Hindlimb muscle (tissue), 1 donor: ENCODE measurements at places on chromosomes 16 and 17.

GRCh38 chr17:32684087-32684958 is 192.6 kb downstream of the MYO1D start:
- DNase-seq, result no peak

- DNase-seq, result no peak
These were observed 20.1 kb downstream of the GPRC5B start for GRCh38 chr16:19864566-19864965.

GRCh38 chr16:51636920-51637769 is 486.1 kb upstream of the SALL1 start:
- no peak for DNase-seq

- DNase-seq, result no peak
These were observed 247.8 kb downstream of the ENGASE start for GRCh38 chr17:79322211-79323123.

- no peak for DNase-seq
These were observed 72.9 kb downstream of the METRNL start for GRCh38 chr17:83152227-83152744.

GRCh38 chr16:83023640-83024039 is 396.9 kb downstream of the CDH13 start:
- DNase-seq, result no peak

GRCh38 chr17:15348021-15348420 is 6.6 kb upstream of the TEKT3 start:
- DNase-seq, result no peak

DNA sequence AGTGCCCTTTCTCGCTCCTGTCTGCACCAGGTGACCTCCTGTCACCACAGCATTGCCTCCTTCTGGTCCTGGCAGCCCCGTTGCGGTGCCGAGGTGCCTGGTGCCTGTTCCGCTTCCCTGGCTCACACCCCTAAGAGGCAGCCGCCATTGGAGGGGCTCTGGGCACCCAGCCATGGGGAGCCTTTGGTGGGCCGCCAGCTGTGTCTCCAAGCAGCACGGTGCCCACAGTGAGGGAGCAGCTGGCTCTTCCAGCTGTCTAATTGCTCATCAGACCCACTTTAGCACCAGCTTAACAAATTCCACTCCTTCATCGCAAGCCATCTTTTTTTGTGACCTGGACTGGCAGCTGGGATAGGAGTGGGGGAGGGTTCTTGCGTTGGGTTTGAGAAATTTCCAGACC is 276.1 kb downstream of the SNX29 start:
- DNase-seq, result peak; percentile 47
